H9 (cell line): ENCODE measurements at places on chromosomes 1 and 21. TPM values are rescaled to one million over a fixed set of nuclear protein-coding genes. Genes with fewer than 3 reads are reported as not detected.

DNA sequence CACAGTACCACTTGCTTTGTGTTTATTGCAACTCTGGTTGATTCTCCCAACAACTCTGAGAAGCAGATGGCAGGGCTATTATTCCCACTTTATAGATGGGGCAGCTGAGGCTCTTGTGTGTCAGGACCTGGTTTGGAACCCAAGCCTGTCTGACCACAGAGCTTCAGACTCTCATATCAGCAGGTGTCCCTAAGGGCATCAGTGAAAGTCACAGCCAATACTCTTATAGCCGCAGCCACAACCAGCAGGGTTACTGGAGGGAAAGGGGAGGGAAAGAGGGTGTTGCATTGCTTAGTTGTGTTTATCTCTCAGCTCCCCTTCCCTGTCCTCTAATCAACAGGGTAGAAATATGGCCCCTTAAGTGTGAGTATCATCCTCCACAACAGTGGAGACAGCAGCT is 304.0 kb downstream of the RRAGC start:
- H3K27ac ChIP-seq, result no peak overlapping the region
- no peak overlapping the region for H3K4me3 ChIP-seq
- H3K36me3 ChIP-seq, result no peaks in the 10 kb centered on the region
- peaks cover 4% of the 10 kb centered on the region; the same call in 1 of the 2 replicates for H3K4me1 ChIP-seq
- no peak for DNase-seq

DNA sequence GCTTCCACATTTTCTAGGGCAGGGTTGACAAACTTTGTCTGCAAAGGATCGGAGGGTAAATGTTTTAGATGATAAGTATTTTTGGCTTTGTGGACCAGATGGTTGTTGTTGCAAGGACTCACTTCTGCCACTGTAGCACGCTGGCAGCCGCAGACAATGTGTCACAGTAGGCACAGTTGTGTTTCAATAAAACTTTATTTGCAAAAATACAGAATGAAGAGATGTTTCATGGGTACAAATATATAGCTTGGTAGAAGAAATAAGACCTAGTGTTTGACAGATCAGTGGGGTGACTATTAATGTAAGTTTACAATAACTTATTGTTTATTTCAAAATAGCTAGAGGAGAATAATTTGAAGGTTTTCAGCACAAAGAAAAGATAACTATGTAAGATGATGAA is 127.8 kb downstream of the GRIK3 start:
- DNase-seq, result no peak
- no peaks in the 10 kb centered on the region for H3K27me3 ChIP-seq
- no peak overlapping the region for H3K27ac ChIP-seq

The METTL13 gene
- 64.5 and 66.7 TPM in 2 replicates for total RNA-seq

DNA sequence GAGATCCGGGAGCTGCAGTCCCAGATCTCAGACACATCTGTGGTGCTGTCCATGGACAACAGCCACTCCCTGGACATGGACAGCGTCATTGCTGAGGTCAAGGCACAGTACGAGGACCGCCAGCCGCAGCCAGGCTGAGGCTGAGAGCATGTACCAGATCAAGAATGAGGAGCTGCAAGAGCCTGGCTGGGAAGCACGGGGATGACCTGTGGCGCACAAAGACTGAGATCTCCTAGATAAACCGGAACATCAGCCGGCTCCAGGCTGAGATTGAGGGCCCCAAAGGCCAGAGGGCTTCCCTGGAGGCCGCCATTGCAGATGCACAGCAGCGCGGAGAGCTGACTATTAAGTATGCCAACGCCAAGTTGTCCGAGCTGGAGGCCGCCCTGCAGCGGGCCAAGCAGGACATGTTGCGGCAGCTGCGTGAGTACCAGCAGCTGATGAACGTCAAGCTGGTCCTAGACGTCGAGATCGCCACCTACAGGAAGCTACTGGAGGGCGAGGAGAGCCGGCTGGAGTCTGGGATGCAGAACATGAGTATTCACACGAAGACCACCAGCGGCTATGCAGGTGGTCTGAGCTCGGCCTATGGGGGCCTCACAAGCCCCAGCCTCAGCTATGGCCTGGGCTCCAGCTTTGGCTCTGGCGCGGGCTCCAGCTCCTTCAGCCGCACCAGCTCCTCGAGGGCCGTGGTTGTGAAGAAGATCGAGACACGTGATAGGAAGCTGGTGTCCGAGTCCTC is 25.5 kb downstream of the ETV3L start:
- no peaks in the 10 kb centered on the region for H3K27me3 ChIP-seq
- no peak overlapping the region for H3K4me3 ChIP-seq

DNA sequence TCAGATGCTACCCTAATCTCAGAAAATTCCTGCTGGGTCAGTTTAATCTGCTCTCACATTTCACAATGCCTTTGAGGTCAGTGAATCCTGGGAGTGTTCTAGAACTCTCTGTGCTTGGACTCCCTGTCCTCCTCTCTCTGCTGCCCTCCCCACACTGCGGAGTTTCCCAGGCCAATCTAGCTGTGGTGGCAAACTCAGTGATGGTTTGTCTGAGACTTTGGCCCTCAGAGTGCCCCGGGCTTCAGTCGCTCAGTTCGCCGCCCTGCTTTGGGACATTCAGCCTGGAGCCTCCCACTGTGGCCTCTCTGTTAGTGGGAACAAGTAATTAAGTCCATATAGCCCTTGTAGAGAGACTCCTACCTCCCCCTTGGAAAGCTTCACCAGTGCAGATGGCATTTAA is 7.1 kb downstream of the C1orf226 start:
- H3K4me3 ChIP-seq, result no peak overlapping the region
- DNase-seq, result no peak
- no peak overlapping the region for H3K27ac ChIP-seq
- no peaks in the 10 kb centered on the region for H3K4me1 ChIP-seq

- no peak overlapping the region for H3K27ac ChIP-seq
- DNase-seq, result no peak
- peaks cover 75% of the 10 kb centered on the region for H3K36me3 ChIP-seq
- no peak overlapping the region for H3K4me3 ChIP-seq
- no peaks in the 10 kb centered on the region for H3K27me3 ChIP-seq
- H3K4me1 ChIP-seq, result no peaks in the 10 kb centered on the region
These were observed 27.9 kb downstream of the ANGEL2 start for GRCh38 chr1:212987702-212988322.

DNA sequence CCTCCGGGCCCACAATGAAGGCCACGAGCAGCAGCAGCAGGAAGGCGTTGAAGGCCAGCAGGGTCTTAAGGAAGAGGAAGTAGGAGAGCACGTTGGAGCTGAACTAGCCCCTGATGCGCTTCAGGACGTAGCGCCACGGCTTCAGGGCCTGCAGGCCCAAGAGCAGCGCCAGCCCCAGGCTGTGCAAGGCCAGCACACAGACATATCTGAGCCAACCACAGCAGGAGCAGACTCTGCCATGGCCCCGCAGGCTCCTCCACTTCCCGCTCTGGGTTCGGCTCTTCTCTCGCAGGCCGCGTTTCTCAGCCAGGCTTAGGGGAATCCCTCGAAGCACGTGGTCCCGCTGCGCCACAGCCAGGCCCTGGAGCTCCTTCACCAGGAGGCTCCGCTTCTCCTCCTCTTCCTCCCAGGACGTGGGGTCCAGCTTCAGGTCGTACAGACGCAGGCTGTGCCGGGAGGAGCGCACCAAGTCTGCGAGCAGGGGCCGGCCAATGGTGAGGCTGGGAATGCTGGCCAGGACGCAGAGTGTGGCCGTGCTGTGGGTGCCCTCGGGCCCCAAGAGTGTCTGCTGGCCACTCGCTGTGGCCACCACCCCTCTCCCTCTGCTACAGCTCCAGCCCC is 41.7 kb downstream of the ZNF691 start:
- H3K4me1 ChIP-seq, result no peaks in the 10 kb centered on the region
- no peak overlapping the region for H3K27ac ChIP-seq
- no peak overlapping the region for H3K4me3 ChIP-seq
- H3K27me3 ChIP-seq, result no peaks in the 10 kb centered on the region
- H3K36me3 ChIP-seq, result no peaks in the 10 kb centered on the region

- no peaks in the 10 kb centered on the region for H3K27me3 ChIP-seq
- H3K4me1 ChIP-seq, result no peaks in the 10 kb centered on the region; the same call in 1 of the 2 replicates
- H3K27ac ChIP-seq, result no peak overlapping the region
- DNase-seq, result no peak
These were observed 203.2 kb downstream of the APP start for GRCh38 chr21:25967181-25967900.

- no peak overlapping the region for H3K27ac ChIP-seq
- H3K4me3 ChIP-seq, result no peak overlapping the region
- H3K4me1 ChIP-seq, result no peaks in the 10 kb centered on the region
- peak; percentile 57 for DNase-seq
- no peaks in the 10 kb centered on the region for H3K27me3 ChIP-seq
- no peaks in the 10 kb centered on the region for H3K36me3 ChIP-seq
These were observed 14.2 kb upstream of the SLC44A3 start for GRCh38 chr1:94805912-94806311.

The SH2D1B gene
- not detected in 2 replicates for total RNA-seq

GRCh38 chr1:33060579-33061083 is 20.3 kb upstream of the AZIN2 start:
- H3K36me3 ChIP-seq, result peaks cover 27% of the 10 kb centered on the region
- DNase-seq, result no peak
- no peak overlapping the region for H3K27ac ChIP-seq
- H3K4me1 ChIP-seq, result no peaks in the 10 kb centered on the region

The PLA2G2A gene
- total RNA-seq, result 6.2 and 7.1 TPM in 2 replicates

DNA sequence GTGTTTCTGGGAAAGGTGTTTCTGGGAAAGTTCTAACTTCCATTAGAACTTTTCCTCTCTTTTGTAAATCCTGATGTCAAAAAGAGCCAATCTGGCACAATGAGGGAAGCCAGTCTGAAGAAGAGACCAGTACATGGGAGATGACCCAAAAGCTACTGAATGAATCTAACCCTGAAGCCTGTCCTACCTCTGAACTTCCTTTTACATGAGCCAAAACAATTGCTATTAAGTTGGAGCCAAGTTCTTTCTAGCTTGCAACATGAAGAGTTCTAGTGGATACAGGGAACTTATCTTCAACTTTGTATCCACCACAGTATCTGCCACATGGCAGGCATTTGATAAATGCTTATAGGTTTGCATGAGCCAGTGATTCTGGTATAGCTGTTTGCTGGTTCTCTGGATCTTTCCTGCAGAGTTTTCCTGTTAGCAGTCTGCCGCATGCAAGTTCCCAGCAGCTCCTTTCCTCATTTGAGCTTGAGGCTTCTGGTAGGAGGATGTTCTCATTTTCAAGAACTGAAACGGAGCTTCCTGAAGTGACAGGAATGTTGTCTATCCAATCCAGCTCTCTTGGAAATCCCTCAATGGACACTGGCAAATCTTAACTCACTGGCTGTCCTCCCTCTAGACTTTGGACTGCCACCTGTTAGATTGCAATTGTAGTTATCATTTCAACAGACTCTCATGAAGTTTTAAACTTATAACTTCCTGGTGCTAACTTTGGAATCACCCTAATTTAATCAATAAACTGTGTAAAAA is 73.1 kb upstream of the LPGAT1 start:
- no peaks in the 10 kb centered on the region for H3K4me1 ChIP-seq
- H3K27ac ChIP-seq, result no peak overlapping the region
- H3K36me3 ChIP-seq, result peaks cover 4% of the 10 kb centered on the region; the same call in 2 of the 3 replicates
- DNase-seq, result no peak
- H3K27me3 ChIP-seq, result no peaks in the 10 kb centered on the region
- no peak overlapping the region for H3K4me3 ChIP-seq

The PRR9 gene
- not detected in 2 replicates for total RNA-seq

The COP1 gene
- 41.3 and 44.6 TPM in 2 replicates for total RNA-seq

GRCh38 chr1:9595156-9595967 is 6.7 kb downstream of the TMEM201 start:
- no peak for DNase-seq
- no peak overlapping the region for H3K4me3 ChIP-seq
- peaks cover 26% of the 10 kb centered on the region for H3K36me3 ChIP-seq

GRCh38 chr1:219278288-219278687 is 104.6 kb downstream of the LYPLAL1 start:
- H3K27ac ChIP-seq, result no peak overlapping the region
- no peaks in the 10 kb centered on the region for H3K4me1 ChIP-seq
- no peak overlapping the region for H3K4me3 ChIP-seq
- no peaks in the 10 kb centered on the region for H3K27me3 ChIP-seq
- DNase-seq, result no peak

DNA sequence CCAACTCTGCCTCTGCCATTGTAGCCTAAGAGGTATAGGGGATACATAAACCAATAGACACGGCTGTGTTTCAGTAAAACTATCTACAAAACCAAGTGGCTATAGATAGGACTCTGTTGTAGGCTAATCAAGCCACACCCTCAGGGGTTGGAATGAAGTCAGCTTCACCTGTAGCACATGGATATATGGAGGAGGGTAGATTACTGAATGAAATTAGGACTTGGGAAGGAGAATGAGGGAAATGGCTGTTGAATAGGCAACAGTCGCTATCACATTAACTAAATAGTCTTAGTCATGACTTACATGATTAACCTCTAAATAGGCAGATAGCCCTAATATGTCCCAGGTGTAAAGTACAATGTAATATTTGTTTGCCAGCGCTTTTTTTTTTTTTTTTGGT is 49.7 kb downstream of the DESI2 start:
- no peak overlapping the region for H3K4me3 ChIP-seq
- DNase-seq, result no peak
- peaks cover 66% of the 10 kb centered on the region for H3K36me3 ChIP-seq

DNA sequence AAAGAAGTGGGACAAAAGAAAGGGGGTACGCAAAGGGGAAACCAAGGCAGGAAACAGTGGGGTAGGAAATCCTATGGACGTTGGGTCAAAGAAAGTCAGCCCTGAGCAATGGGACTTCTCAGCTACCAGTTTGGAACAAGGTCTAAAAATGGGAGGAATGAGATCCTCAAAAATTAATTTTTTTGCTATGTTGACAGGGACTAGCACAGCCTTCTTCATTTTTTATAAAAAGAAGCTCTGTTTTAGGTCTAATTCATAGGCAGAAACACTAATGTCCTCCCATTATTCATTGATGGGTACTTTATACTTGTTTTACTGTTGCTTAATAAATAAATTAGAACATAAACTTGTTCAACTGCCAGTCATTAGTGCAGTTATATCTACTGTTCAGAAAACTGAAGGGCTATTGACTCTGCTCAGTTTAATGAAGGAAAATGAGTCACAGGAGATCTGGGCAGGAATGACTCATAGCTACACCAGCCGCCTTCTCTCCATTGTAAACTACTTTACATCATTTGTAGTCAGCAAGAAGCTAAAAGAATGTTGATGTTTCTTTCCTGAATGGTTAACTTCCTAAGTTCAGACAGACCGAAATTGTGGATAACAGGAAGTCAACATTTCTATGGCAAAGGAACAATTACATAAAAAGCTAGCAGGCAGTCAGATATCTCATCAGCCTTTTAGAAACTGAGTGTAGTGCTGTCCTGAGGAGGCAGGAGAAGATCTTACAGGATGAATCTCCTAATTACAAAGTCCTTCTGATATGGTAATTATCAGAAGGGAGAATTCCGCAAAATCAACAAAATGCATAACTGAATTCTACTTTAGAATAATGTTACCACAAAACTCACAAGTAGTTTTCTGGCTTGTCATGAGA is 356.4 kb upstream of the PKN2 start:
- no peak overlapping the region for H3K27ac ChIP-seq
- H3K36me3 ChIP-seq, result no peaks in the 10 kb centered on the region
- no peak for DNase-seq

DNA sequence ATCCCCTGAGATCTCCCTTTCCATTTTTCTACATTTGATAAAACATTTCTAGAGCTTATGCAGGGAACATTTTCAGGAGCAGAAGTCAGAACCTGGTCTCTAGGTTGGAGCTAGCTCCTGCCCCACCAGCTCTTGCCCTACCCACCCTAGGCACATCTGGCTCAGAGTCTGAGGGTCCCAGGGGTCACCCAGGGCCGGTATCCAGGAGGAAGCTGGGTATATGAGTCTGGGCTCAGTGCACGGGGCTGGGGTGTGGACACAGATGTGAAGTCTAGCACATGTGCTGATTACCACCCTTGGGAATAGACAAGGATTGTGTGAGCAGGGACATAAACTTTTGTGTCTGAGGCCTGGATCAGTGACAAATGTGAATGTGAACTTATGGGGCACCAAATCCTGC is 95.4 kb downstream of the MATN1 start:
- no peak overlapping the region for H3K27ac ChIP-seq
- no peak for DNase-seq
- H3K4me3 ChIP-seq, result no peak overlapping the region
- H3K27me3 ChIP-seq, result no peaks in the 10 kb centered on the region; the same call in 1 of the 2 replicates

The TNFRSF8 gene
- total RNA-seq, result 2.9 and 3.2 TPM in 2 replicates
